ENCODE measurements at places on chromosomes 5 and 9. TPM values are rescaled to one million over a fixed set of nuclear protein-coding genes. Genes with fewer than 3 reads are reported as not detected.

GRCh38 chr9:13970426-13970825 lies 343.5 kb downstream of the NFIB start:
- H3K4me1 ChIP-seq = no peaks in the 10 kb centered on the region
- no peak for DNase-seq
- no peaks in the 10 kb centered on the region for H3K36me3 ChIP-seq

The SPAAR gene
- not detected for total RNA-seq

- H3K27me3 ChIP-seq = no peaks in the 10 kb centered on the region
- DNase-seq = no peak
- no peak overlapping the region for H3K4me3 ChIP-seq
- H3K36me3 ChIP-seq = no peaks in the 10 kb centered on the region
- no peak overlapping the region for H3K27ac ChIP-seq
Observed at GRCh38 chr9:5646116-5646515, 17.2 kb downstream of the RIC1 start.

The CBY3 gene
- not detected for total RNA-seq

GRCh38 chr5:41509399-41510175 lies 814 bp downstream of the PLCXD3 start:
- H3K27me3 ChIP-seq = peaks cover 20% of the 10 kb centered on the region
- DNase-seq = no peak
- no peak overlapping the region for H3K27ac ChIP-seq
- no peaks in the 10 kb centered on the region for H3K36me3 ChIP-seq

- DNase-seq = no peak
- H3K27ac ChIP-seq = no peak overlapping the region
- no peaks in the 10 kb centered on the region for H3K4me1 ChIP-seq
- H3K36me3 ChIP-seq = no peaks in the 10 kb centered on the region
- H3K27me3 ChIP-seq = no peaks in the 10 kb centered on the region
Observed at GRCh38 chr9:115988701-115989100, 164.9 kb upstream of the PAPPA start.

DNA sequence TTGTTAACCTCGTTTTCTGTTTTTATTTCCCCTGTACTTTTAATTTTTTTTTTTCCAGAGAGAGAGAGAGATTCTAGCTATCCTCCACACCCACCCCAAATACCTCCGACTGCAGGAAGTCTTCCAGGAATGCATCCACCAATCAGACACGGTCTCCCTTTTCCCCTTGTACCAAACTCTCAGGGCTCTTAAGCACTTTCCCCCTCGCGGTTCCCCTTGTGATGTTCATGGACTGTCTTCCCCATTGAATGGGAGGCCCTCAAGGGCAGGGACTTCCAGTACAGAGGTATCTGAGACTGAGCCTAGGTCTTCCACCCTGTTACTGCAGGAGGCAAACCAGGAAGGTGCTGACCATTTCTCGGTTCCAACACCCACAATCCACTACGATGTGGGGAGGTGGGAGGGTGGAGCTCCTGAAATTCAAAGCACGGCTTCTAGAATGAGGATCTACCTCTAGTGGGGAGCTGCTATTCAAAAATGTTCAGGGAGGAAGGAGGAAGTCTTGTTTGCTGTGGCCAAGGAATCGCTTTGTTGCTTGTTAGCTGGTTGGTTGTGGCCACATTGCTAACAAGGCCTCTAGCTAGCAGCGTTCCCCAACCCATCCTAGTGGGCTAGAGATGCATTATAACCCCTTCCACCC lies 37.5 kb upstream of the PTGS1 start:
- DNase-seq = no peak
- no peak overlapping the region for H3K4me3 ChIP-seq
- no peaks in the 10 kb centered on the region for H3K27me3 ChIP-seq
- H3K4me1 ChIP-seq = no peaks in the 10 kb centered on the region
- H3K36me3 ChIP-seq = no peaks in the 10 kb centered on the region

The FOXE1 gene
- total RNA-seq = 4.7 TPM

DNA sequence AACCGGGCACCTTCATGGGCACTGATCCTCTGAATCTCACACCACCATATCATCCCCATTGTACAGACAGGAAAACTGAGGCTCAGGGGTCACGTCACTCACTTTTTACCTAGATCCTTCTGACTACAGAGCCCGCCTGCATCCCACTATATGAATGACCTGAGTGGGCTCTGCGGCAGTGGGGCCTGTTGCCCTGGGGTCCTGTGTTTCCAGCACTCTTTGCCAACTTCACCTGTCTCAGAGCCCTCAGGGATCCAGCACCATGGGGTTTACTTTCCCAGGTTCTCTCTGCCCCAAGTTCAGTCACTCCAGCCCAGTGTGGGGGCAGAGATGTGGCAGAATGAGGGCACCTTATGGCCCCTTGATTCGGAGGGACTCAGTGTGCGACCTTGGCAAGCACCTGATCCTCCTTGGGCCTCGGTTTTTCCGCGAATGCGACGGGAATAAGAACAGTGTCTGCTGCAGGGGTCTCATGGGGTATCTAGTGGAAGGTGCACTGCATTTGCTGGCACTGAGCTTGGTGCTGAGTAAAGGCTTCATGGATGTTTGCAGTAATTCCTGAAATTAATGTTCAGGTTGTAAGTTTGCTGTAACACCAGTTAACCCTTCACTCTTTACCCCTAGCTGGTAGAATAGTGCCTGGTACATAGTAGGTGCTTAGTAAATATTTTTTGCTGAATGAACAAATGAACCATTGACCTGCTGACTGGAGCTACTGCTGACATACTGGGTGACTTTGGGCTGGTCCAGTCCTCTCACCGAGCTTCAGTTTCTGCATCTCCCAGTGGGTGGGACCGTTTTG lies 47.1 kb upstream of the BOD1 start:
- H3K27ac ChIP-seq = no peak overlapping the region
- H3K36me3 ChIP-seq = no peaks in the 10 kb centered on the region
- no peaks in the 10 kb centered on the region for H3K4me1 ChIP-seq
- no peak overlapping the region for H3K4me3 ChIP-seq
- DNase-seq = no peak

- DNase-seq = no peak
- no peak overlapping the region for H3K4me3 ChIP-seq
- no peaks in the 10 kb centered on the region for H3K4me1 ChIP-seq
- H3K27ac ChIP-seq = no peak overlapping the region
Observed at GRCh38 chr5:16450163-16450562, 15.4 kb downstream of the ZNF622 start.

DNA sequence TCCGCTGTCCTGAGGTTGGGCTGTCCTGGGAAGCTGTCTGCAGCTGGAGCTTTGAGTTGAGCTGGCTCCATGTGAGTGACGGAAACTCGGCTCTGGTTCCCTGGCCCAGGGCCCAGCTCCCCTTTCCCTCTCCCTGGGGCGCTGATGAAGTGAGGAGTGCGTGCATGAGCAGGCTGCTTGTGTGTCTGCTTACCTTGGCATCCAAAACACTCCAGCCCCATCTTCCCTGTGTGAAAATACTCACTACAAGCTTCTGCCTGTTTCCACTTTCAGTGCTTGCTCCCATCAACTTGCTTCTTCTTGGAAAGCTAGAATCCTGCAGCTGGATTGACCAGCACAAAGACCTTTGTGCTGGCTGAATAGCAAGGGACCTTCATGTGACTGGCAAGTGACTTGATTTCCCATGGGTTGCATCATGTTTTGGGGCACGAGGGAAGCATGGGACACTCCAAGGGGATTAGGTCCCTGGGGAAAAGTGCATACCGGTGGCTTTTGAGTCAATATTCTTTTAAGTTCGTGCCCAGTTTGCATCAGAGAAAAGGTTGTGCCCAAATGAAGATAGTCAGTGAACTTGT lies 198.1 kb downstream of the GADD45G start:
- no peak for DNase-seq
- H3K36me3 ChIP-seq = no peaks in the 10 kb centered on the region
- H3K4me1 ChIP-seq = no peaks in the 10 kb centered on the region
- H3K4me3 ChIP-seq = no peak overlapping the region
- H3K27me3 ChIP-seq = no peaks in the 10 kb centered on the region

GRCh38 chr9:95008151-95008771 lies 281.8 kb downstream of the AOPEP start:
- H3K27me3 ChIP-seq = no peaks in the 10 kb centered on the region
- H3K36me3 ChIP-seq = peaks cover 63% of the 10 kb centered on the region
- H3K27ac ChIP-seq = peak overlapping the region; percentile 79
- H3K4me1 ChIP-seq = peaks cover 42% of the 10 kb centered on the region

DNA sequence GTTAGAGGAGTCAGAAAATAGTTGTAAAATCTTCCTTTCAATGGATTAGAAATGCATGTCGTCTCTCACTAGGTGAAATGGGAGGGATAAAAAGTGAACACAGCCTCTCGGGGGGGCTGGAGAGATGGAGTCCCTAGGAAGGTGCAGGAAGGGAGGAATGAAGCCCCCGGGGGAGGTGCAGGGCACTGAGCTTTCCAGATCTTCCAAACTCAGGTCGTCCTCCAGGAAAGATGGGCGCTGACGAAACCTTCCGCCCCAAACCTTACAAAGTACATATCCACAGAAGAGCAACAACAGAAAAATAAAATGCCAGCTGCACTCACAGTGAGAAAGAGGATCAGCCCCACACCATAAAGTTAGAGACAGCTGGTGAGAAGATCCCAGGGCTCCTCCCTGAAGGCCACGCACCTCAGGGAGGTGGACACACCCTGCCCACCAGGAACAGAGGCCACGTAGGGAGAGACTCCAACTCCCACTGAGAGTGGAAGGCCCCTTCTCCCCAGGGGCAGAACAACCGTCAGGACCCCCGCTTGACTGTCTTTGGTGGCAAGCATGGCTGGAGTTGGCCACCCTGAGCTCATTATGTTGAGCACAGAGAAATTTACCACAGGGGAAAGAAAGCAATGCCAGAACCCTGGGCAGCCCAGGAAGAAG lies 174.3 kb downstream of the AUH start:
- H3K4me3 ChIP-seq = no peak overlapping the region
- H3K27me3 ChIP-seq = no peaks in the 10 kb centered on the region
- peaks cover 27% of the 10 kb centered on the region for H3K4me1 ChIP-seq
- no peak for DNase-seq
- H3K36me3 ChIP-seq = no peaks in the 10 kb centered on the region

GRCh38 chr5:116497631-116498030 lies 77.0 kb downstream of the SEMA6A start:
- H3K4me3 ChIP-seq = no peak overlapping the region
- H3K27me3 ChIP-seq = no peaks in the 10 kb centered on the region
- peaks cover 6% of the 10 kb centered on the region for H3K4me1 ChIP-seq
- no peak for DNase-seq
- no peaks in the 10 kb centered on the region for H3K36me3 ChIP-seq

GRCh38 chr5:138603249-138603920 lies 28.2 kb upstream of the HSPA9 start:
- H3K4me3 ChIP-seq = no peak overlapping the region
- no peak for DNase-seq
- no peaks in the 10 kb centered on the region for H3K36me3 ChIP-seq
- no peaks in the 10 kb centered on the region for H3K4me1 ChIP-seq

GRCh38 chr9:89602978-89603766 lies 1.6 kb upstream of the GADD45G start:
- no peak overlapping the region for H3K27ac ChIP-seq
- no peak overlapping the region for H3K4me3 ChIP-seq
- peaks cover 37% of the 10 kb centered on the region for H3K27me3 ChIP-seq
- no peaks in the 10 kb centered on the region for H3K4me1 ChIP-seq
- DNase-seq = peak; percentile 10
- H3K36me3 ChIP-seq = no peaks in the 10 kb centered on the region

The RAB14 gene
- 30.4 TPM for total RNA-seq

The CAMK2A gene
- not detected for total RNA-seq

The PCDHB11 gene
- total RNA-seq = 0.34 TPM

The BASP1 gene
- 445 TPM for total RNA-seq

GRCh38 chr9:32294106-32294505 lies 90.3 kb upstream of the ACO1 start:
- H3K4me3 ChIP-seq = no peak overlapping the region
- no peaks in the 10 kb centered on the region for H3K36me3 ChIP-seq
- no peak for DNase-seq
- no peaks in the 10 kb centered on the region for H3K4me1 ChIP-seq
- no peak overlapping the region for H3K27ac ChIP-seq

DNA sequence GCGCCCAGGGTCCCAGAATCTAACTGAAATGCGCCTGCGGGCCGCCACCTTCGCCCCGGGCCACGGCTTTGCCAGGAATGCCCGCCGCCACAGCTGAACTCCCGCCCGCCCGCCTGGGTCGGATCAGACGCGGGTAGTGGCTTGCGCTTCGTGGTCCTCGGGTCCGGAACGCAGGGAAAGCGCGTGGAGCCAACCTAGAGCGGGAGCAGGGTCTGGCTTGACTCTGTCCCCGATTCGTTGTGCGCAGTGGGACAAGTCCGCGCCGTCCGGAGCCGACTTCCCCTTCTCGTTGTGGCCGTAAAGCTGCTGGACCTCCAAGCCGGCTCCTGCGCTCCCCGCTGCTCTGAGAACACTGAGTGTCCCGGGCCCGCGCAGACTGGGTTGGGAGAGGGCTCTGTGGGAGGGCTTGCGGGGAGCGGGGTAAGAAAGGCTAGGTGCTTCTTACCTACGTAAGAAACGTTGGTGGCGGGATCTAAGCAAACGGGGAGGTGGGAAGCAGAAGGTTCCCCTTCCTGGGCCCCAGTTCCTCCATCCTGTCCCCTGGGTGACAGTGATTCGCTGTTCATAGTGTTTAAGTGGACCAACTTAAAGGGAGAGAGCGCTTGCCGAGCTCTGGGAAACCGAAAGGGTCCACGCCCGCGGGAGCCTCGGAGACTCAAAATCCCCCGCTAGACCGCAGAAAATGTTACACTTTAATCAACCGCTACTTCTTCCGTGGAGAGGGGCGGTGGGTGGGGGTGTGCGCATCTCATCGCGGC lies 4.4 kb upstream of the FOXE1 start:
- H3K36me3 ChIP-seq = no peaks in the 10 kb centered on the region
- no peak overlapping the region for H3K27ac ChIP-seq
- peaks cover 16% of the 10 kb centered on the region for H3K4me1 ChIP-seq
- DNase-seq = no peak

GRCh38 chr5:1799110-1799601 lies 481 bp downstream of the MRPL36 start:
- peak overlapping the region; percentile 76 for H3K27ac ChIP-seq
- H3K4me1 ChIP-seq = peaks cover 34% of the 10 kb centered on the region
- peak overlapping the region; percentile 92 for H3K4me3 ChIP-seq
- no peaks in the 10 kb centered on the region for H3K27me3 ChIP-seq

The PIP5K1B gene
- not detected for total RNA-seq

GRCh38 chr5:137501846-137502406 lies 2.8 kb upstream of the SPOCK1 start:
- no peak overlapping the region for H3K4me3 ChIP-seq
- H3K4me1 ChIP-seq = peaks cover 11% of the 10 kb centered on the region
- no peak for DNase-seq
- H3K36me3 ChIP-seq = 0 out of 2 replicates have a peak, but pooled peaks cover 2% of the 10 kb centered on the region
- H3K27me3 ChIP-seq = peaks cover 19% of the 10 kb centered on the region

Data from SJSA1 (cell line).